ENCODE measurements at places on chromosomes 5 and 9. TPM values are rescaled to one million over a fixed set of nuclear protein-coding genes. Genes with fewer than 3 reads are reported as not detected.
A peak's percentile ranks its signal among the peaks of the same experiment; 100 is the strongest.

ANKRD55 gene
- total RNA-seq = 0.75 TPM

PLEKHG4B gene
- total RNA-seq = 0.25 TPM

MAN2A1 gene
- 59.9 TPM for total RNA-seq

TSLP gene
- total RNA-seq = 1.5 TPM

OR5C1 gene
- total RNA-seq = not detected

REXO4 gene
- 12.3 TPM for total RNA-seq

- DNase-seq = no peak
Measured at GRCh38 chr9:70003901-70004714, 39.5 kb upstream of the MAMDC2 start.

DNA sequence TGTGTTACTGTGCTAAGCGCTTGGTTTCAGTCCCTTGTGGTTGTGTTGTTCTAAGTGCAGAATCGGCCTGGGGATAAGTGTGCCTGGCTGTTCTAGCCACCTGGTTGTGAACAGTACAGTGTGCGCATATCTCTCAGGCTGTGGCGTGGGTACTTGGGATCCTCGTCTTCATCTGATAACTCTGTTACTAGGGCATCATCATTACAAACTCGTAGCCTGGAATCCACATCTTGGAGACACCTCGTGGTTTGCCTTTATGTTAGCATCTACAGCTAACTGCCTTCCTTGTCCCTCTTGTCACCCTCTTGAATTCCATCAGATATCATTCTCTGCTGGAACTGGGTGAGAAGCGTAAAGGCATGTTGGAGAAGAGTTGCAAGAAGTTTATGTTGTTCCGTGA lies 41.5 kb downstream of the SPTAN1 start:
- DNase-seq = no peak

GRCh38 chr5:1882337-1883119 lies at the start of gene IRX4:
Gene IRX4 (minus strand): TSS chr5:1882925. CDS start chr5:1882647, 278 bp downstream.
- no peak for DNase-seq

DNA sequence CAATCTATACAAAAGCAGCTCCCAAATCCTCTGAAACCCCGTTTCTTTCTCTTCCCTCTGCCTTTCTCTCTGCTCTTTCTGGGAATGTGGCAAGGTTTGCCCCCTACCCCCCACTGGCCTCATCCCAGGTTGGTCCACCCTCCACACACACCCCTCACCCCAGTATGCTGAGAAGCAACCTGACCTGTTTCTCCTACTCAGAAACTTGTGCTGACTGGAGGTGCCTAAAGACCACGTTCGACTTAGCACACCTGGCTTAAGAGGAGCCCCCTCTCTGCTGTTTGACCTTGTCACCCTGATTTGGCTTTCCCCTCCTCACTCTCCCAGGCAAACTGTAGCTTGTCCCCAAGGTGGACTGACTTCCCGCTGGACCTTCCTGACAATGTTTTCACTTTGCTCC lies 1.1 kb upstream of the SEPTIN8 start:
- no peak for DNase-seq

- DNase-seq = no peak
Measured at GRCh38 chr5:81308836-81309235, 7.4 kb downstream of the ZCCHC9 start.

DNA sequence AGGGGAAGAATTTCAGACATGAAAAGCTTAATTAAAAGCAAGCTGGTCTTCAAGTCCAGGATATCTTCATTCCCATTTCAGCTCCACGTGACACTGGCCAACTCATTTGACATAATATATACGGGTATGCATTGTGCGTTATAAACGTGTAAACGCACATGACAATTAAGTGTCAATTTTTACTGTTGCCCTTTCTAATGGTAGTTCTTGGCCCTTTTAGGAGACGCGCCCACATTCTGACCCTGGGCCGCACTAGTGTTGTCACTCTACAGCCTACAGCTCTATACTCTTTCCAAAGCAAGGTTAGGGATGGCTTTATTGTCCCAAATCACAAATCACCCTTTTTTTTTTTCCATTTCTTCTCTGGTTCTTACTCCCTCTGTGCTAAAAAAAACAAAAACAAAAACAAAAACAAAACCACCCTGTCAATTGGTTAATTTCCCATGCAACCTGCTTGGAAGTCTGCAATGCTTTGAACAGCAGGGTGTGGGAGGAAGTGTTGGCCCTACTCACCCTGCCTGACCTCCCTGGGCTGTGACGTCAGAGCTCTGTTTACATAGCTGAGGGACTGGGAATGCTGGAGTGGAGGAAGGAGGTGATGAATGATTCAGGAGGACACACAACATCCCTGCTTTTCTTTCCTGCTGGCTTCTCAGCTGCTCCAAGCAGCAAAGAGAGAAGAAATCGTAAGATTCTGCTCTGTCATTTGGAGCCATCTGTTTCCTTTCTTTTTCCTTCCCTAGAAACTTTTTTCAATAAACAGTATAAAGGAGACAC lies 19.3 kb downstream of the RFK start:
- DNase-seq = peak; percentile 79

GRCh38 chr5:88556406-88556805 lies 287.8 kb upstream of the TMEM161B start:
- no peak for DNase-seq
